SJCRH30 (cell line): ENCODE measurements at places on chromosomes 6 and 20. TPM values are rescaled to one million over a fixed set of nuclear protein-coding genes. Genes with fewer than 3 reads are reported as not detected.

DNA sequence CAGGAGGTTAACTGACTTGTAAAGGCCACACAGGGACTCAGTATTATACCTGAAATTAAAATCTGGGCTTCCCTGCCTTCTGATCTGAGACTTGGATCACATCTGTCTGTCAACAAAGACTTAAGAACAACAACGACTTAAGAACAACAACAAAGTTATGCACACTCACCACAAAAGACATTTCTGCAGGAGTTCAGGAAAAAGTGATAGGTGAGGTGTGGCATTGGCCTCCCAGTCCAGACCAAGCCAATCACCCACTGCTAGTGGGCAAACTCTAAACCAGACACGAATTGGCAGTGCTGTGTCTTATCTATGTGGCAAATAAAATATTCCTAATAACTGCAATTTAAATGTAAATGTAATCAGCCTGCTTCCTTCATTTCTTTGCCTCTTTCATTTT lies 61.3 kb downstream of the PRDM1 start:
- H3K36me3 ChIP-seq: no peaks in the 10 kb centered on the region
- no peak for DNase-seq
- no peak overlapping the region for H3K27ac ChIP-seq
- H3K4me1 ChIP-seq: no peaks in the 10 kb centered on the region
- no peak overlapping the region for H3K4me3 ChIP-seq
- no peaks in the 10 kb centered on the region for H3K27me3 ChIP-seq

DNA sequence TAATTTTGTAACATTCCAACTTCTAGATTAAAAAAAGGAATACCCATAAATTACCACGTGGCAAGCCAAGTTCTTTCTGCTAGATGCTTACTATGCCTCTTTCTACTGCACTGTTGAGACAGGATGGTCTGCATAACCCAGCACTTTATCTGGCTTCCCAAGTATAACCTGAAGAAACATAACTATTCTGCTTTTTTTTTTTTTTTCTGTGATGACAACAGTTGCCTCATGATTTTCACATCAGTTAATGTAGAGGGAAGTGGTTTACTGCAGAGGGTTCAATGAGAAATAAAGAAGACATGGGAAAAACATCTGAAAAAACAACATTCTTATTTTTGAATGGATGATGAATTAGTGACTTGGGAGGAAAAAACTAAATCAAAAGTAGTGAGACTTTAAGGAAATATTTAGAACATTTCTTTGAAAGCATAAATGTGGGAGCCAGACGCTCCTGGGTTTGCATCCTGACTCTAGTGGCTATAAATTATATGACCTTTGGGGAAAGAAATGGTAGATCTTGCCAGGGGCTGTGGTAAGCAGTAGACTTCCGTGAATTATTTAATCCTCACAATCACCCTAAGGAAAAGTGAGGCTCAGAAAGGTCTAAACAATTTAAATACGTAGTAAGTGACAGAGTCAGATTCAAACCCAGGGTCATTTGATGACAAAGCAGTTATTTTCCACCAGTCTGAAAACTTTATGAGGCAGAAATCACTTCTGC lies 230.7 kb downstream of the PHACTR1 start:
- no peaks in the 10 kb centered on the region for H3K36me3 ChIP-seq
- no peaks in the 10 kb centered on the region for H3K27me3 ChIP-seq
- H3K27ac ChIP-seq: no peak overlapping the region

DNA sequence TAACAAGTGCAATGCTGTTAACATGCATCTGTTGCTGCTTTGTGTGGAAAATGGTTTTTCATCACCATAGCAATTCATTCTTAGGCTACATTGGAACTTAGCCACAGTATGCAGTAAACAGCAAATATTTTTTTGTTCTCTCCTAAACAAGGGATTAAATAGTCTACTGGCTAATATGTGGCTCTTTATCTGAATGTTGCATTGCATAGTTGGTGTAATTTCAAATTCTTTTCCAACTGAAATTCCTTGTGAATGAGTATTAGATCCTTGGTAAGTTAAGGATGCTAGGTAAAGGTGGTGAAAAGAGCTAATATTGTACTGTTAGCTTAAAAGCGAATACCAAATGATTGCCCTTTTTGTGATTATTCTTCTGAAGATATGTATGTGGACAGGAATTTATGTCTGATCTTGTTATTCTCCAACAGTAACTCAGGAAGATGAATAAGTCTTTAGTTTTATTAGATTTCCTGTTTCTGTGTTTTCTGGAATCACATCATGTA lies 958 bp downstream of the MLIP start:
- H3K27ac ChIP-seq: no peak overlapping the region
- H3K36me3 ChIP-seq: no peaks in the 10 kb centered on the region
- no peak for DNase-seq
- no peak overlapping the region for H3K4me3 ChIP-seq
- H3K27me3 ChIP-seq: no peaks in the 10 kb centered on the region

DNA sequence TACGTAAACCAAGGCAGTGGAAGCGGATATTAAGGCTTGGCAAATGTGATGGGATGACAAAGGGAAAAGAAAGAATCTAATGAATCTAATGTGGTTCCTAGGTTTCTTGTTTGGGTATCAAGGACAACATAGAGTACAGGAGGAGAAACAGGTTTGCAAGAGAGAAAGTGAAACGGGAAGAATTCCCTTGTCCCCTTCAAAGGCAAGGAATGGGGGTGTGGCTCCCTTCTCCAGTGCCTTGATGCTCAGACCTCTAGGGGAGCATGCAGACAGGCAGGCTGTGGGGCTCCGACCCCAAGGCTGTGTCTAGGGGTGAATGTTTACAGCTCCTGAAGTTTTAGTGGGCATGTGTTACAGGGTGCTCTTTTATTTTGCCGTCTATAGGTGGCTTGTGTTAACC lies 317.5 kb upstream of the HSF2 start:
- no peak overlapping the region for H3K27ac ChIP-seq
- no peaks in the 10 kb centered on the region for H3K4me1 ChIP-seq
- H3K27me3 ChIP-seq: no peaks in the 10 kb centered on the region

RUNX2 gene
- total RNA-seq: 46.1 and 50.5 TPM in 2 replicates

- no peak overlapping the region for H3K27ac ChIP-seq
- H3K36me3 ChIP-seq: no peaks in the 10 kb centered on the region
- H3K4me3 ChIP-seq: no peak overlapping the region
- H3K27me3 ChIP-seq: no peaks in the 10 kb centered on the region
- no peak for DNase-seq
Observed at GRCh38 chr6:3392930-3393835, 63.7 kb downstream of the SLC22A23 start.
